ENCODE measurements at places on chromosomes 6 and 20.

GRCh38 chr20:32526541-32526940 is 58.6 kb downstream of the NOL4L start:
- DNase-seq: no peak

GRCh38 chr20:50415021-50415515 is 95.1 kb upstream of the PTPN1 start:
- DNase-seq: no peak

DNA sequence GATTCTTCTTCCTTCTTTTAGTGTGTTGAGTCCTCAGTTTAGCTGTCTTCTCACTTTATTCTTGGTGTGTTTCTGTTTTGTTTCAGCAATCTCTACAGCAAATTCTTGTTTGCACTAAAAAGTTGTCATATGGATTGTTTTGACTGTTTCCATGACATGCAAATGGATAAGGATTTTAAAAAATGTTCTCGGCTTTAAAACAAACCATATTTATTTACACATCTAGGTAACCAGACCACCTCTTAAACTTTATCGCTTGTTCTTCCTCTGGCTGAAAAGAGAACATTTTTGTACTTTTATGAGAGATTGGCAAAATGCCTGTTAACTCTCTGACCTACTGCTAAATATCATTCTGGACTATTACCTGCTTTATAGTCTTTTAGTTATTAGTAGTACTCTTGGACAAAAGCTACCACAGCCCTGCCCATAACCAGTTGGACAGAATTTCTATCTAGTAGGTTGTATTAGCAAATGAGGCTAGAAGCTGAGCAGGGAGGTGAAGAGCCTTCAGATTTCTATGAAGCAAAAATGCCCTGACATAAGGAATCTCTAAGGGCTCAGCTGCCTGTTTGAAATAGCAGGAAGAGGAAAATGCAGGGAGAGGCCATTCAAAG is 268.3 kb downstream of the CD109 start:
- no peak for DNase-seq

- no peak for DNase-seq
Measured at GRCh38 chr6:8857160-8857559, 421.8 kb upstream of the SLC35B3 start.
